ENCODE measurements at places on chromosomes 12 and 14.

GRCh38 chr12:57793920-57794319, 11.3 kb downstream of the TSFM start:
- no peak for DNase-seq

- no peak for DNase-seq
These were observed 422.2 kb downstream of the APAF1 start for GRCh38 chr12:99067171-99067785.

- DNase-seq: no peak
These were observed 7.8 kb downstream of the IRAK3 start for GRCh38 chr12:66196806-66197205.

GRCh38 chr12:52005903-52006703, 643 bp upstream of the TAMALIN start:
- peak; percentile 83 for DNase-seq

DNA sequence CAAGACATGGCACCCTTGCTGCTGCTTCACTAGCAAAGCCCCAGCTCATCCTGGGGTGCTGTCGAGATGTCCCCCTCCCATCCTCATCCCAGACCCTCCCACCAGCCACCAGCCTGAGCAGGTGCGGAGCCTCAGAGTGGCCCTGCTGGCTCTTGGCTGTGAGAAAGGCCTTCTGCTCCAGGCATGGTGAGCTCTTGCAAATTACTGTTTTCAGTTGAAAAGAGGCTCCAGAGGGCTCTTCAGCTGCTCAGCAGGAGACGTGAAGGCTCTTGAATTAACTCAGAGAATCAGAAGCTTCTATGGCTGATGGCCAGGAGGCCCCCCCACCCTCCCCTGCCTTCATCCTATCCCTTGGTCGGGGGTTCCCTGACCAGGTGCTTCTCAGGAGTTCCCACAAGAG, 44.1 kb downstream of the WSCD2 start:
- DNase-seq: no peak
